ENCODE measurements at places on chromosomes 13 and 19.

DNA sequence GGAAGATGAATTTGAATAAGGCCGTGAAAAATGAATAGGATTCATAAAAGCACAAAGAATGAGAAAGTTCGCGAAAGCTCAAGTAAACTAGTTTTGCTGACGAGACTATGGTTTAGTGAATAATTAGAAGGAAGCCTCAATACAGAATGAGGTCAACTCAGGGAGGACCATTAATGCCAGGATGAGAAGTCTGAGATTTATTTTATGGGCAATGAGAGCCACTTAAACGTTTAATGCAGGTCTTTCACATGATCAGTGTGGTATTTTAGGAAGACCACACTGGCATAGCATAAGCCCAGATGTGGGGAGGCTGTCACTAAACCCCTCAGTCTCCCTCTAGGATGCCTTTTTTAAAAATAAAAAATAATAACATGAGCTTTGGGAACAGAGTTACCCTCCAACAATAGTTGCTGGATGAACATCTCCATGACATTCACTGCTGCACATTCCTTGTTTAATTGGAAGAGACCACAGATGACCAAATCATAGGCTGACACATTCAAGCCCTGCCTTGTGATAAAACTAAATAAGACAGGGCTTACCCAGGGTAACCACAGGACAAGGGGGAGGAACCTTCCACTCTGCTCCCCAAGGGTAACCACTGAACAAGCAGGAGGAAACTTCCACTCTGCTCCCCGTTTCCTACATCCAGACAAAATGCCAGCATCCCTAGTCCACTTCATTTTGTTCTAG is 43.6 kb upstream of the LSM14A start:
- no peak for DNase-seq

GRCh38 chr13:92418818-92419412 is 807.7 kb upstream of the GPC6 start:
- DNase-seq, result no peak

GRCh38 chr13:24905242-24905641 is 141.3 kb downstream of the RNF17 start:
- DNase-seq, result no peak

DNA sequence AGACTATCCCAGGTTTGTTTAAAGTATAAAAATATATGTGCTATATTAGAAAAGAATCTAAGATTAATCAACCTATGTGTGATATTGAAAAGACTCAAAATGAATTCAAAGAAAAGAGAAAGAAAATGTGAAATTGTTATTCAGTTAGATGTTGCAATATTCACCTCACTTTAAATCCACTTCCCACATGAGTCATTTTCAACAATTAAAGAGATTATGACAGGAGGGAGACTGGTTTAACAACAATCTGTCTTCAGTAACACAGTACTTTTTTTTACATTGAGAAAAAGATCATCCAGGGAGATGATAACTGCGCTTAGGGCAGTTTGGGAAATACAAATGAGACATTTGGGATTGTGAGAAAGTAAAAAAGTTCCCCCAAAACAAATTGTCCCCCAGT is 1246.2 kb downstream of the SLITRK1 start:
- DNase-seq, result no peak

- no peak for DNase-seq
Observed at GRCh38 chr13:20503088-20504083, 22.3 kb downstream of the CRYL1 start.

DNA sequence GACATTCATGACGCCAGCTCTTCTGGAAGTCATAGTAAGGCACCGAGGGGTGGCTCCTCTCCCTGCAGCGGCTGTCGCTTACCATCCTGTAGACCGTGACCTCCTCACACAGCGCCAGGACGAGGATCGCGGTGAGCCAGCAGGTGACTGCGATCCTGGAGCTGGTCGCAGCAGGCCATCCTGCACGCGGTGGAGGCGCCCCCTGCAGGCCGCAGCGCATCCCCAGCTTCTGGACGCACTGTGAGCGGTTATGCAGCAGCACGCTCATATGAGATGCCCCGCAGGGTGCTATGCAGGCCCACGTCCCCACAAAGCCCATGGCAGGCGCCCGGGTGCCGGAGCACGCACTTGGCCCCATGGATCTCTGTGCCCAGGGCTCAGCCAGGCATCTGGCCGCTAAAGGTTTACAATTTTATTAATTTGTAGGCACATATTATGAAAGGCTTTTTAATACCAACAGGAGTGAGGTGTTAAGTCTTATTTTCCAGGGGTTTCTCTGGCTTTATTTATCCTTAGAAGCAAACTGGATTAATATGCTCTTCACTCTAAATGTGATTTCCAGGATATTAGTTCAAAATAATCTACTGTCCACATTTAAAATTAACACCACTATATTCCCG is 35.6 kb upstream of the PSPC1 start:
- peak; percentile 65 for DNase-seq

GRCh38 chr19:18969931-18970659 is 29.1 kb upstream of the HOMER3 start:
- DNase-seq, result no peak
